ENCODE measurements at places on chromosomes 7 and 10.

DNA sequence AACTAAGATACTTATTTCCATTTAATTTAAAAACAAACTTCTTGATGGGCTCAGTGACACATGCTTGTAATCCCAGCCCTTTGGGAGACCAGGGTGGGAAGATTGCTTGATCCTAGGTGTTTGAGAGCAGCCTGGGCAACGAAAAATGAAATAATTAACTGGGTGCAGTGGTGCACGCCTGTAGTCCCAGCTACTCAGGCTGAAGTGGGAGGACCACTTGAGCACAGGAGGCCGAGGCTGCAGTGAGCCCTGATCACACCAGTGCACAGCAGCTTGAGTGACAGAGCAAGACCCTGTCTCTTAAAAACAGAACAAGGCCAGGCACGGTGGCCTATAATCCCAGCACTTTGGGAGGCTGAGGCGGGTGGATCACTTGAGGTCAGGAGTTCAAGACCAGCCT is 37.4 kb downstream of the AVL9 start:
- DNase-seq: no peak

GRCh38 chr7:93601363-93601762 is 26.8 kb upstream of the CALCR start:
- no peak for DNase-seq

DNA sequence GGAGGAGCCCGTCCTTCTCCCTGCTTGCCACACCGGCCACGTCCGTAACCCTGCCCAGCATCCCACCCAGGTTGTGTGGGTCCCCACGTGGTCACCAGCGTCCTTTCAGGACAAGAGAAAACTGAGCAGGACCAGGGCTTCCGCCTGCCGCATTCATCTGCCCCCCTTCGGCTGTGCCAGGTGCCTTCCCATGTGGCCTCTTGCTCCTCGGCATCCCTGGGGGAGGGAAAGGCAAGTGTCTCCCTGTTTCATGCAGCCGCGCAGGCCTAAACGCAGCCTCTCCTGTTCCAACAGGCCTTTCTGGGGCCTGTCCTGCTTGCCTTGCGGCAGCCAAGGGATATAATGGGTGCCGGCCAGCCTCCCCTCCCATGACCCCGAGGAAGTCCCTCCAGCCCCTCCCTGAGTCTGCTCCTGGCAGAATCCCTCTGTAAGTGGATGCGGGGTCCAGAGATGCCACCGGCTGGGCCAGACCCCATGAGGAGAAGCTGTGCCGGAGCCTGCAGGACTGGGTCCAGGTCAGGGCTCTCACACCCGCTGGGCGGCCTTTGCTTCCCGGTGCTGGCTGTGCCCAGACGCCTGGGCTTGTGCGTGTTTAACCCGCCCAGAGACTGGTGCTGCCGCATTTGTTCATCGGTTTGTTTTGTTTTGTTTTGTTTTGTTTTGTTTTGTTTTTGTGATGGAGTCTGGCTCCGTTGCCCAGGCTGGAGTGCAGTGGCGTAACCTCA is 23.1 kb downstream of the SHH start:
- no peak for DNase-seq

GRCh38 chr7:44539669-44540506 is 1.2 kb downstream of the NPC1L1 start:
- no peak for DNase-seq

DNA sequence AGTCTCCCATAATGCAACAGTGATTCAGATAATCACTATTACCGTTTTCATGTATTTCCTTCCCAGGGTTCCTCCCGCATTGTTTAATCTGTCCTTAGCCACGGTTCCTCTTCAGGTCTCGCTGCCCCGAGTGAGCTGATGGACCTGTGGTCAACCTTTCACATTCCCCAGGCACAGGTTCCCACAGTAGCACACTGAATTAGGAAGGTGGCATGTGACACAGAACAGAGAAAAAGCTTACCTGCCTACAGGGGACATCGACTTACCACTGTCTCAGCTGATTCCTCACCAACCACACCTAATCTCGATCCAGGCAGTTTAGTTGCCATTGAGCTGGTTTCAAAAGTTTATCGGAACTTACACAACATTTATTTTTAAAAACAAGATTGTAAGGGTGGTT is 72.2 kb downstream of the MTURN start:
- DNase-seq: no peak

- DNase-seq: no peak
Measured at GRCh38 chr7:143318661-143319060, 2.8 kb downstream of the CLCN1 start.

DNA sequence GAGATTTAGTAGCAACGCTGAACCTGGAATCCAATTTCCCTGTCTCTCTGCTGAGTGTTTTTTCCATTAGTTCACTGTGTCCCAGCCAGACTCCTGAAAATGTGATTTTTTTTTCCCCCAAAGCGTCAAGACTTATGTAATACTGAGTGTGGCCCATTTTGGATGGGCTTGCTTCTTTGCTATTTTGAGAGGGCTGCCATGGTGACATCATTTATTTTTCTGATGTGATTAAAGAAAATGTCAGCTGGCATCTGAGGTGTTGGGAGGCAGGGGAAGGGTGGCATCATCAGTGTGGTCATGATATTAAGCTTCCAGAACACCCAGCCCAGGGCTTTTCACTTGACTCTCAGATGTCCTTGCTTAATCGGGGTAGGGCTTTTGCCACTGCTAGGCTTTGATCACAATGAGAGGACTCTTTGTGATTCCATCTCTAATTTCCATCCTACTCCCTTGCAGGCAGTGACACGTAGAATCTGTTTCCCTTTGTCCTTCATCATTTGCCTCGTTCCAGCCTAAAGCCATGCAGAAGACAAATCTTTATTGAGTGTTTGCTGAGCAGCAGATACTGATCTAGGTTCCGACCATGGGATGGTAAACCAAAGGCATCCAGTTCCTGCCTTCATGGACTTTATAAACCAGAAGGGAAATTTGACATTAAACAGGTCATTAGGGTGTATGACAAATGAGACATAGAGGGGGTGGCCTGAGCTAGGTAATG is 7.4 kb downstream of the ZNF365 start:
- no peak for DNase-seq

DNA sequence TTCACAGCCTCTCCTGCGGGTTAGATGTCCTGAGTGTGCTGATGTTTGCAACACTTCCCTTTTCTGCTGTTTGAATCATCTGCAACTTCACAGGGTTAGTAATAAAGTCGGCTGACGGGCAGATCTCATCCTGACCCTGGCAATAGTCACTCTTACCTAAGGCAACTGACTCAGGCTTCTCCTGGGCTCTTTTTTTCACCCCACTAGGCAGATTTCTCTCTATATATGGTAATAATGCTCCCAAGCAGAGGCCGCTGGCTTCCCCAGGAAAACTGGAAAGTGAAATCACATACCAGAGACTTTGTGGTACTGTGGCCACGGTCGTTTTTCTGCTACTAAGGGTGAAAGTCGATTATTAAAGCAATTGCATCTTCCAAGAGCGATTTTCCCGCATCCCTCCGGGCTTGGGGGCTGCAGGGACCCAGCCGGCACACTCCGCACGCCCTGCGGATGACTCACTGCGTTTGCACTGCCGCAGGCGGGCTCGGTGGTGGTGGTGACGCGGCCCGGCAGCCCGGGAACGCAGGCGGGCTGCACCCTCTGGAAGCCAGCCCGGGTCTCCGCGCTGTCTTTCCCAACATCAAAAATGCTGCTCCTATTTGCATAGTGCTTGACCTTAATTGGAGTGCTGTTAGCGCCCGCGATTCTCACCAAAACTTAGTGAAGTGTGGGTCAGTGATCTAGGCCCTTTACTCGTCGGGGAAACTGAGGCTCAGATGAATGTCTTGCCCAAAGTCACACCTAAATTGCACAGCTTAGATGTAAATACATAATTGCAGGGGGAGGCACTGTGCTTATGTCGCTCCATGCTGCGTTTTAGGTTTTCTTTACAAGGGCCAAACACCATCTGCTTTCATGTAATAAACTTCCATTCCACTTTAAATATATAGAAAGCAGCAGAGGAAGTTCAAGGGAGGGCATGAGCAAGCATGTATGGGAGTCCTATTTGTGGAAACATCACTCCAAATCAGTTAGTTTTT is 47.6 kb upstream of the ITGB1 start:
- peak; percentile 88 for DNase-seq

GRCh38 chr7:122684504-122684903 is 14.4 kb downstream of the RNF133 start:
- DNase-seq: no peak

DNA sequence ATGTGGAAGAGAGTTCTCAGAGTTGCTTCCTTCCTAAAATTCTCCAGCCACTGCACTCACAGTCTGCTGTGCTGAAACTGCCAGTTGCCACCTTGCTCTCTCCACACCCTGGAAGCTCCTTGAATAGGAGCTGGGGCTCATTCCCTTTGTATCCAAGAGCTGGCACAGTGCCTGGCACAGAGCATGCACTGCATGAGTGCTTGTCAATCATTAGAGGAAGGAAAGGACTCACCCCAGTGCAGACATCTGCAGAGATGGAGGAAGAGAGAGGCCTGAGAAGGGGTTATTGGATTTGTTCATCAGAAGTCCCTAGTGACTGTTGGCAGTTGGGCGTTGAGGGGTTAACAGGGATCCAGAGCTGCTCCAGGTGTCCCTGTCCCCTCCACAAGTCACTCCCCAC is 41.7 kb upstream of the DUSP5 start:
- no peak for DNase-seq

GRCh38 chr7:36300696-36301350 is 88.8 kb upstream of the ANLN start:
- DNase-seq: no peak

DNA sequence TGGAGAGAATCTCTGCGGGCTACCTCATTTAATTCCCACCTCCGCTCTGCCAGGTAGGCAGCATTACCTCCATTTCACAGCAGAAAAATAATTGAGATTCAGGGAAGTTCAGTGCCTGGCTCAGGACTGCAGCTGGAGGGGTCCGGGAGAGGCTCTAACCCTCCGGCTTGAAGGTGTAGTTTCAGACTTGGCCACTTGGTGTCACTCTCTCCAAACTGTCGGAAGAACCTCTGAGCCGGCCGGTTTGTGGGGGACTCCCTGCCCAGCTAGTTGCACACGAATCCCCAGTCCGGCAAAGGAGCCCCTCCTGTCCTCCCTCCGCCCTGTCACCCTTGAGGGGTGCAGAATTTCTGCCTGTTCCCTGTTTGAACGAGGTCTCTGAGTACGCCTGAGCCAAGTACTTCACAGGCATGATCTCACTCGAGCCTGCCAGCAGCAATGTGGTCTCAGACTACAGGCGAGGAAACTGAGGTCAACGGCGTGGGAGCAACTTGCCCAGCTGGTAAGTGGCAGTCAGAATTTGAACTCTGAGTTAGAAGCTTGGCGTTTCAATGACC is 144.7 kb upstream of the ZNF716 start:
- no peak for DNase-seq

DNA sequence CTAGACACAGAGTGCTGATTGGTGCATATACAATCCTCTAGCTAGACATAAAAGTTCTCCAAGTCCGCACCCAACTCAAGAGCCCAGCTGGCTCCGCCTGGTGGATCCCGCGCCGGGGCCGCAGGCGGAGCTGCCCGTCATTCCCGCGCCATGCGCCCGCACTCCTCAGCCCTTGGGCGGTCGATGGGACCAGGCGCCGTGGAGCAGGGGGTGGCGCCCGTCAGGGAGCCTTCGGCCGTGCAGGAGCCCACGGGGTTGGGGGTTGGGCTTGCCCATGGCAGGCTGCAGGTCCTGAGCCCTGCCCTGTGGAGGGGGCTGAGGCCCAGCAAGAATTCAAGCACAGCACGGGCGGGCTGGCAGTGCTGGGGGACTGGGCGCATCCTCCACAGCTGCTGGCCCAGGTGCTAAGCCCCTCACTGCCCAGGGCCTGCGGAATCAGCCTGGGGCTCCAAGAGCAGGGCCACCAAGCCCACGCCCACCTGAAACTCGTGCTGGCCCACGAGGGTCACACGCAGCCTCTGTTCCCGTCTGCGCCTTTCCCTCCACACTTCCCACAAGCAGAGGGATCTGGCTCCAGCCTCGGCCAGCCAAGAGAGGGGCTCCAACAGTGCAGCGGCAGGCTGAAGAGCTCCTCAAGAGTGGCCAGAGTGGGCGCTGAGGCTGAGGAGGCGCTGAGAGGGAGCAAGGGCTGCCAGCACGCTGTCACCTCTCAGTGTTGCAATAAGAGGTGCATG is 604.2 kb upstream of the POM121L12 start:
- no peak for DNase-seq

DNA sequence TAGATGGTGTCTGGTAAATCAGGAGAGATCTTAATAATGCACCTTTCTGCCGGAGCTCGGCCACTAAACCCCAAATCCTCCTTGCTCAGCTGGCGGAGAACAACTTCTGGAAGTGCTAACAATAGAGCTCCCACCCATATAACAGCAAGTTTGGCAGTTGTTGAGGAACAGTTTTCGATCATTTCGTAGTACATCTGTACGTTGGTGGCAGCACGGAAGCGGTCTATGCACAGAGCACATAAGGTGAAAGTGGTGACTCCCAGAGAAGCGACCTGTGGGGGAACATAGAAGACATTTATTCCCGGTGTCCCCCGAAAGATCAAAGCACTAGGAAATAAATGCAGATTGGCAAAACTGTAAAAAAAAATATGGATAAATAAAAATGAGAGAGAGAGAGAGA is 18.5 kb downstream of the GPR37 start:
- DNase-seq: no peak

DNA sequence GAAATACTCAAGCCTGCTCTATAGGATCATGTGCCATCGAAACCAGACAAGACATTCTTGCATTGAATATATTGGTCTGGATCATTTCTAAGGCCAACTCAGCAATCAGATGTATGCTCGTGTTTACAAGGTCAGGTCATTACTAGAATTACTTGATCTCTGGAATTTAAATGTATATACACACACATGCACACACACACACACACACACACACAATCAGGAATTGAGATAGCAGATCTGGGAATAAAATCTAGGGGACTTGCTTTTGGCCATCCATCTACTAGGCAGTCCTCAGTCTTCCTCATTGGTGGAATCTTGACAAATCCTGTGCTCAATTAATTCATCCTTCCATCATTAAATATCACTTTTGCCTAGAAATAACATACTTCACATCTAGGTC is 3.6 kb downstream of the OPTN start:
- DNase-seq: no peak

- no peak for DNase-seq
Measured at GRCh38 chr7:94284104-94284503, 110.6 kb upstream of the COL1A2 start.

DNA sequence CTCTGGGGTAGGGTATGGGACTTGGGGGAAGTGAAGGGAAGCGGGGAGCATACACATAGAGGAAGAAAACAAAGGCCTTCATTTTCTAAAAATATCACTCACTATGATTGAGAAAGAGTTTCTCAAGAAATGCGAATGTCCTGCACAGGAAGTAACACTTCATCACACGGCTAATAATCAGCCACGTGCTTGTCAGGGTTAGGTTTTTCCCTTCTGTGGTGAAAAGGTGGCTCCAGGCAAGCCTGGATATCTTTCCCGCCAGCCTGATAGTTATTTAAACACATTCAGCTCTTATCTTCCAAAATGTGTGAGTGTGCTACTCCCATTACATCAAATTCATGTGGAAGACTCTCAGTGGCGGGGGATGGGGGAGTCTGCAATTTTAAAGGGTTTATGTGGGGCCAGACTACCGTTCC is 166.4 kb upstream of the ADO start:
- peak; percentile 93 for DNase-seq

DNA sequence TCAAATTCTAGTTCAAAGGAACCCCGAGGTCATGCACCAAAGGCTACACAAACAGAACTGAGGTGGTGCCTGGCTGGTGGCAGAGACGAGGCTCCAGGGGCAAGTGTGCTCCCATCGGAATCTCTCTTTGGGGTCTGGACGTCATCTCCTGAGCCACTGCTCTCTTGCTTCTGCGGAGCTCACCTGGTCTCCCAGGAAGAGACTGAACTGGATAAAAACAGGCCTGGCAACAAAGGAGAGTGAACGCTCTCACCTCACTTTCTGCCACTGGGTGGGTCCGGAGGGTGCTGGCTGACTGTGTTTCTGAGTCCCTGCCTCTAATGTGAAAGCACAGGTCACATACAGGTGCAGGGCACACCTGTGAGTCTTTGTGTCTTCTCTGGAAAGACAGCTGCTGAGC is 22.4 kb downstream of the VIPR2 start:
- no peak for DNase-seq

All from inflammatory macrophage treated with lipopolysaccharide for 1 hour (primary cell).